ENCODE measurements at places on chromosomes 12 and 14. TPM values are rescaled to one million over a fixed set of nuclear protein-coding genes. Genes with fewer than 3 reads are reported as not detected.

The CFAP251 gene
- 1.3 TPM for total RNA-seq

The SLC25A21 gene
- total RNA-seq = not detected

The KRT74 gene
- total RNA-seq = not detected

The SLC4A8 gene
- 1.3 TPM for total RNA-seq

The BAZ1A gene
- 68.7 TPM for total RNA-seq

The RAB35 gene
- total RNA-seq = 53.8 TPM

DNA sequence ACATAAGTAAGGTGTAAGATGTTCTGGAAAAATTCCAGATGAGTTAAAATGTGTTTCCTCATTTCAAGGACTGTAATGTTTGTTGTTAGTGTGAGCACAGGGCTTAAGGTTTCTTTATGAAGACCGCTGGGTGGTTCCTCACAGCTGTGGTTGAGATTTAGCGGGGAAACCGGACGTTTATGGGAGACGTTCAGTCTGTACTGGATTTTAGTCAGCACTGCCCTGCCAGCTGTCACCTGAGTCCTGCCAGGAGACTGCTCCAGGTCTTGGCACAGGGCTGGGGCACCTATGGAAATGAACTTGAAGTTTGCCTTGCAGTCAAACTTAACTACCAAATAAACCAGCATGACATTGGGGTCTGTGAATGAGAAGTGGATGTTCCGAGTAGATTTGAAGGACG lies 555.2 kb downstream of the DIO2 start:
- DNase-seq = no peak

DNA sequence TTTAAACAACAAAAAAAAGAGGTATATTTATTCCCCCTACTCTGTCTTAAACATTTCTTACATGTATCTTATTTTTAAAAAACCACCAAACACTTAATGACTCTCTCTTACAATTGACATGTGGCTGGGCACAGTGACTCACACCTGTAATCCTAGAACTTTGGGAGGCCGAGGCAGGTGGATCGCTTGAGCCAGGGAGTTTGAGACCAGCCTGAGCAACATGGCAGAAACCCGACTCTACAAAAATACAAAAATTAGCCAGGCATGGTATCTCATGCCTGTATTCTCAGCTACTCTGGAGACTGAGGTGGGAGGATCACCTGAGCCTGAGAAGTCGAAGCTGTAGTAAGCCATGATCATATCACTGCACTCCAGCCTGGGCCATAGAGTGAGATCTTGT lies 16.0 kb downstream of the SLC41A2 start:
- DNase-seq = no peak

- DNase-seq = no peak
Measured at GRCh38 chr14:72303930-72304329, 371.7 kb downstream of the RGS6 start.

GRCh38 chr12:57241402-57242310 lies 9.3 kb downstream of the STAC3 start:
- DNase-seq = no peak

DNA sequence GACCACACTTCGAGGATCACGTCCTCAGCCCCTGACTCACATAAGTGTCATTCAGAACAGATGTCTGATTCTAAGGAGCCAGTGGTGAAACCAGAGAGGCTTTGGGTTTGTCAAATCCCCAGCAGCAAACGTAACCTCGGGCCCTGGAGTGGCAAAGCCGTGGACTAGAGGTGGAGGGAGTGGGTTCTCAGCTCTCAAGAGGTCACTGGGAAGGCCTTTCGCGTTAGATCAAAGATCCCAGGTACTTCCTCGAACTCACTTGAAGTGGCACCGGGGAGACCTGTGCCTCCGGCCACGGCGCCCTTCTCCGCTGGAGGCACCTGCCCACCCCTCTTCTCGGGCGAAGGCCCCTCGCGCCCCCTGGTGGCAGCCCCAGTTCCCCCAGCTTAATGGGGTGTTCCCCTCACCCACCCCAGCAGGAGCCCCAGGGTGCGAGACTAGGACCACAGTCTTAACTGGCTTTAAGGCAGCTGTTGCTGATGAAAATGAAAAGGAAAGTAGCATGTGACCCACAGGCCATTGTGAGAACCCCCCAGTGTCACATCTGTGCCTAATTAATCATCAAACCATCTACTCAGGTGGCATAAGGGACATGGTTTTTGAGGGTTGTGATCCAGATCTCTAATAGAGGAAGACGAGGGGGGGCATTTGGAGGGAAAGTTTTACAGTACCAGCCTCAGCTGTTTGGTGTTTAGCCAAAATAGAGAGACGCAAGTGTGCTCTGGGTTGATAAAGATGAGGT lies 672 bp upstream of the ESR2 start:
- DNase-seq = peak; percentile 87

DNA sequence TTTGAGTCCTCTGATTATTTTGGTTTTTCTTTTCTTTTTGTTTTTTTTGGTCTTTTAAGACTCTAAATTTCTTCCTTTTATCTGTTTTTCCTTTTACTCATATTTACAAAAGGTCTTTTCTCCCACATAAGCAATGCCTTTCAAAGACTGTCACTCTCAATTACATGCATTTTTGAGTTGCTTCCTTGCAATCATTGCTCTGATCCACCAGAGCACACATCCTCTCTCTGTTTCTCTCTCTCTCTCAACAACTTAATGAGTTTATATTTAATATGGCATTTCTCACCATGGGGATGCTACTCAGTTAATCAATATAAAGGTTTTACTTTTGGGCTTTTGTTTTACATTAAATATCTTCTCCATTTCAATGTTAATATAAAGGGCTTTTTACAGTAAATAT lies 62.7 kb upstream of the OR10AD1 start:
- no peak for DNase-seq
